ENCODE measurements at places on chromosomes 4 and X. TPM values are rescaled to one million over a fixed set of nuclear protein-coding genes. Genes with fewer than 3 reads are reported as not detected.

Gene ALB
- not detected for total RNA-seq

Gene KIT
- total RNA-seq = 1.1 TPM

Gene AMELX
- not detected for total RNA-seq

Gene FAM47A
- not detected for total RNA-seq

Gene IBSP
- total RNA-seq = not detected

Gene C4orf50
- not detected for total RNA-seq

Gene PRRG1
- 27.5 TPM for total RNA-seq

Gene GPR143
- not detected for total RNA-seq

Gene TMEM255A
- total RNA-seq = not detected

Gene PAGE2
- total RNA-seq = not detected

Gene C4orf36
- total RNA-seq = not detected

Gene NXF2
- not detected for total RNA-seq

Gene ARX
- total RNA-seq = not detected

Gene IL13RA2
- 13.1 TPM for total RNA-seq

Gene HS6ST2
- total RNA-seq = not detected

Measured in cardiac atrium fibroblast (primary cell).